HT-29 (cell line): ENCODE measurements at places on chromosomes 2 and 18.

DNA sequence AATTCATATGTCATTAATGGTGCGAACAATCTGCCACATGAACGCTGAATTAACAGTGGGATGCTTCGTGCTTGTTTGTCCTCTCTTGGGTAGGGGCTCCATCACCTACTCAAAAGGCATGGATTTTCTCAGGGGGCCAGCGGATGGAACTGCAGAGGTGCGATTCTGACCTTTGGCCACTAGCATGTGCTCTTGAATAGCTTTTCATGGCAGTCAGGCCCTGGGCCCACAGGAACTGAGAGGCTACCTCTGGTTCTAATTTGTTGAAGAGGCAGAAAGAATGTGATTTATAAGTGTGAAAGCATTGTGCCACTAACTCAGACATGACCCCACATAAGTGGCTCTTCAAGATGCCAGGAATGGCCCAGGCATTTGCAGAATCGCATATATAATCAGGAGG is 283.2 kb downstream of the INSIG2 start:
- peak; percentile 48 for DNase-seq

- no peak for DNase-seq
Observed at GRCh38 chr2:102871707-102872106, 109.9 kb downstream of the TMEM182 start.

GRCh38 chr2:16332681-16333557 is 332.7 kb downstream of the CYRIA start:
- no peak for DNase-seq

DNA sequence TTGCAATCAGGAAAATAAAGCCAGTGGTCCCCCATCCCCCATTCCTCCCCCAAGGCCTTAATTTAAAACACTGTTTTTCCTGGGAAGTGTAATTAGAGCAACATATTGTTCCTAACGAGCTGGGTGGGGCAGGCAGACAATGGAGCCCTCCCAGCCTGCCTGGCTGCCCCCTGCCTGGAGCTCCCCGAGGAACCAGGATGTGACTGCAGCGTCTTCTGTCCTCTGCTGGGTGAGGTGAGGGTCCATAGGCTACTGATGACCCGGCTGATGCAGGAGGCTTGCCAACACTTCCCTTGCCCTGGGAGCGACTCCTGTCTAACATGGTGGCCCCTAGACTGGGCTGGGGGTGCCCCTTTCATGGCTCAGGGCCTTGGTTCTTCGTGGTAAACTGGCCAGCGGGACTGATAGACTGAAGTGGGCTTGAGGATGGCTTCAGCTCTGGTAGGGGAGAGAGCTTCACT is 152.4 kb downstream of the DYSF start:
- DNase-seq: no peak

DNA sequence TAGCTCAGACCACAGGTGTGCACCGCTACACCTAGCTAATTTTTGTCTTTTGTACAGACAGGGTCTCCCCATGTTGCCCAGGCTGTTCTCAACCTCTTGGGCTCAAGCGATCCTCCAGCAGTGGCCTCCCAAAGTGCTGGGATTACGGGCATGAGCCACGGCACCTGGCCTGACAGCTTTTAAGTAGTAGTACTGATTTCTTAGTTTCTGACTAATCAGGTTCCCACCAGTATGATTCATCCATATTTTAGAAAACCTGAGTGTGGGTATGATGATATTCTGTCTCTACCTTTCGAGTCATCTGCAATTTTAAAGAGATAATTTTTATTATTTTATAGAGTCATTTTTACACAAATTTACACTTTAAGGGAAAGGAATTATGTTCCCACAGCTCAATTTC is 46.4 kb upstream of the GULP1 start:
- no peak for DNase-seq

DNA sequence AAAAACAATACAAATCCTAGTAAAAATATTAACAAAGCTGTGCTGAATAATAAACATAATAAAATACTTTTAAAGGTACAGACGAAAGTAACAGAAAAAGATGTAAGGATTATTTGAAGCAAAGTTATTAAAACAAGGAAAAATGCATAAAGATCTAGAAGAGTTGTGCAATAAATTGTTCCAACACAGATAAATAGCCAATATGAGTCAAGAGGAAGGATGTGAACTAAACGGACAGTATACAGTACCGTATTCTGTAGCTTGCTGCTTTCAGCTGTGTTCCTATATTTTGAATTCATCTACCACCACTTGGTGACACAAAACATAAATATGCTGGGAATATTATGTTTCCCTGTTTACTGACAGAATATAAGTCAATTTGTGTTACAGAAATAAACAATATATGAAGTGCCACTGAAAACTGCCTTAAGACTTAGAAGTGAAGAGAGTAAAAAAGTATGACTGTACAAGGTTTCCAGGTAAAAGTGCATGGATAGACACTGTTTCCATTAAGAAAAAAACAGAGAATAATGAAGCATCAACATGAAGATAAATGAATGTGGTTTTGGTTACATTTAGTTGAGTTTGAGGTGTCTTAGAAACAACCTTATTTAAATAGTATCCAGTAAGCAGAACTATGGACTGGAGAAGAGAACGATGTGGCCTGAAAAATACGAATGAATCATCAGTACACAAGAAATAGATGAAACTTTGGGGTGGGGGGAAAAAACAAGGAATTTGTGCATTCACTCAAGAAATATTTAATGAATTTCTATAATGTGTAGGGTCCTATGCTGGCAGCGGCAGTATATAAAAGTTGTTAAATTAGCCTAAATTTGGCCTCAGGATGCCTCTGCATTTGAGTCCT is 13.1 kb downstream of the PPP3R1 start:
- no peak for DNase-seq

DNA sequence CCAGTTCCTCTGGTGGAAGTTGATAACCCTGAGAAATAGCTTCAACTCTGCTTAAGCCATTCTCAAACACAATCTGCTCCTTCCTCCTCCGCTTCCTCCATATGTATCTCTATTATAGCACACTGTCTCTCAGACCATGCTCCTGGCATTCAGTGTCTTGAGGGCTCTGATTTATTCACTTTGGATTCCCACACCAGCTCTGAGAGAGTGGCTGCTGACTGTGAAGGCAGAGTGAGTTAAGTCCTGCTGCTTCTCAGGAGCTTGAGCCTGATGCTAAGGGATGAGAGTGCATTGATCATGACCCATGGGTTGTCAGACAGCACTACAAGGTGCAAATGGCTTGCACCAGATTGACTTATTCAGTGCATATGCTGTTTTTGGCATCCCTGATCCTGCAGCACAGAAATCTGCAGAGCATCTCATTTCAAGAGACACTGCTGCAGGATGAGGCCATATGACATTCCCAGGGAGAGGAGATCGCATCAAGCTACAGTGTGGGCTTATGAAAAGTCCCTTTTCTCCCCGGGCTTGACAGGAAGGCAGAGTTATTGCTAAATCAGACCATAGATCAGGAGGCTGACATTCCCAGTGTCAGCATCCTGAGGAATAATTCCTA is 500.5 kb upstream of the RAB6C start:
- DNase-seq: no peak

DNA sequence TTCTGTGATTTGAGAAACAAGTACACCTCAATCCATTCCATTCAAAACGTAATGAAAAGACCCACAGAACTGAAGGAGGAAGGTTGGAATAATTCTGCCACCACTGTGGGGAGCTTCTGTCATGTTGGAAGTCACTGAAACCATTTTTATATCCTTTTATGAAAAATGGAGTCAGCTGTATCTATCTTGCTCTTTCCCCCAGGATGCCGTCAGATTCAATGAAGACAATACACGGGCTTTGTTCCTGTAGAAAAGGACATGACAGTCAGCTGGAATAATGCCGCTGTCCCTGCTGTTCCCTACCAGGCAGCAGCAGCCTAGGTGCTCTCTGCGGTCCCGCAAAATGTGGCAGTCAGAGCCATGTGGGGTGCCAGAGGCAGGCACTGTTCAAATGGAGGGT is 52.5 kb upstream of the APCDD1 start:
- no peak for DNase-seq

GRCh38 chr2:146241023-146241422 is 1603.8 kb upstream of the ACVR2A start:
- DNase-seq: no peak

GRCh38 chr2:230156782-230157699 is 62.7 kb downstream of the SP110 start:
- no peak for DNase-seq

DNA sequence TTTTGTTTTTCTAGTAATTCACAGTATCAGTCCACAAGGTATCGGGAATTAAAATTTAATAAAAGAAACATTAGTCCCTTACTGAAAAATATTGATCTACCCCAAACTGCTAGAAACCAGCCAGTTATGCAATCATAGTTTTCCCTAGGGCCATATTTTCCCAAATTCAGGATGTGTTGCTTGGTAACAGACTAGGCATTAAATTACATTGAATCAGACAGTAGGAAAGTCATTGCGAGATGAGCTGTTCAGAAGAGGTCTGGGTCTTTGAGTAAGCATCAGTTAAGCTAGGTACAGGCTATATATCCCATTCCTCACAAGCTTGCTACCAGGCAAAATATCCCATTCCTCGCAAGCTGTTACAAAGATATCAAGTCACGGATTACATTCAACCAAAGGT is 123.0 kb upstream of the CCDC150 start:
- no peak for DNase-seq

DNA sequence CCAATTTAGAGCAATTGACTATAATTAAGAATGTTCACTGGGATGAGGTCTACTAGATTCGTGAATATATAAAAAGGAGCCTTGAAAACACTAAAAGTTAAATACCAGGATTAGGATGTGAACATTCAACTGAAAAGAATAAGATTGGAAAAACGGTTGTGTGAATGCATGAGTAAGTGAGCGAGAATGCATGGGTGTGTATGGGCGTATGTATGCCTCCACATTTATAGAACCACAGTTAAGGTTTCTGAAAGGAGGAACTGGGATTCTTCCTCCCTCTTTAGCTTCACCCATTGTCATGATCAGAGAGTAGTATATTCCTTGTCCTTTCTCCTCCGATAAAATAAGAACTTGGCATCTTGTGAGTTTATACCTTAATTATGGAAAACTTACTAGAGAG is 151.1 kb upstream of the UBE2E3 start:
- DNase-seq: peak; percentile 42

DNA sequence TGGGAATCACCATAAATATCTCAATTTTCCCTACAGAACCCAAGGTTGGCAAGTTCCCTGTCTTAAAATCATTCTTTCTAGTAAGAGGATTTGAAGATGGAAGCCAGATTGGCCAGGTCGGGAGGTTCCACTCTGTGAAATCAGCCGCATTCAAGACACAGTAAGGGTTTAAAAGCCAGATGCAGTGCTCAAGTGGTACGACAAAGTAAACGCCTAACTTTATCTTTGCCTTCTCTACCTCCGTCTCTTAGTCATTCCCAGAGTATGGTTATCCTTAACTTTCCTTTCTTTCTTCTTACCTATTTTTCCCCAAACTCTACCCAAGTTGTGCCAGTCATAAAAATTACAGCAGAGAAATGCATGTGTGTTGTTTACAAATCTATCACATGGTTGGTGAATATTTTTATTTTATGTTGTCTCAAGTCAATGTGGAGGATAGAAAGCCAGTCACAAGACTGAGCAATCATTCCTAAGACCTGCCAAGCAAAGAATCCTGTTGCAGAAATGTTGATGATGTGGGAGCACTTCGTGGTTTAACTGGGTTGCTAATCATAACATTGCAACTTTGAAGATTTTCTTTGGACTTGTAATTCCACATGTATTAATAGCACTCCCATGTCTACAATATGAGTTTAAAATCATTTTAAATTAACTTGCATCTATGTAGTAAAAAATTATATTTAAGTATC is 62.6 kb downstream of the SLC40A1 start:
- no peak for DNase-seq

GRCh38 chr2:166180951-166181812 is 53.4 kb upstream of the SCN1A start:
- DNase-seq: peak; percentile 74

DNA sequence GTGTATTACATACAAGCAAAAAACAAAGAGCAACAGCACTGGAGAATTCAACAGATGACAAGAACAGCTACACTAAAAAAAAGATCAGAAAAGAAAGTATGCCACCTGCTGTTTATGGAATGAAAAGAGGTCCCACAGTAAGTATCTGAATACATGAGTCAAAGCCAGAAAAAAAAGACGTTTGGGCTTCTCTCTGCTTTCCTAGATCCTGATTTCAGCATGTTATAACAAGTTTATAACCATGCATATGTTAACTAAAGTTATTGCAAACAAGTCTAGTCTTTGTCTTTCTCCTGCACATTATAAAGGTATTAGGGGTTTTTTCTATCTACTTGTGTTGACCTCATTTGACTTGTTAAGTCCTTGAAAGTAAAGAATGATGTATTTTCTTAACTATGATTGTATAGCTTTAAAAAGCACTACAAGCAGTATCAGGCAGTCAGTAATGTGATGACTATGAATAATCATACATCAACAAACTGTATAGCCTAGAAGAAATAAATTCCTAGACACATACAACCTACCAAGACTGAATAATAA is 108.5 kb upstream of the COL5A2 start:
- peak; percentile 58 for DNase-seq

DNA sequence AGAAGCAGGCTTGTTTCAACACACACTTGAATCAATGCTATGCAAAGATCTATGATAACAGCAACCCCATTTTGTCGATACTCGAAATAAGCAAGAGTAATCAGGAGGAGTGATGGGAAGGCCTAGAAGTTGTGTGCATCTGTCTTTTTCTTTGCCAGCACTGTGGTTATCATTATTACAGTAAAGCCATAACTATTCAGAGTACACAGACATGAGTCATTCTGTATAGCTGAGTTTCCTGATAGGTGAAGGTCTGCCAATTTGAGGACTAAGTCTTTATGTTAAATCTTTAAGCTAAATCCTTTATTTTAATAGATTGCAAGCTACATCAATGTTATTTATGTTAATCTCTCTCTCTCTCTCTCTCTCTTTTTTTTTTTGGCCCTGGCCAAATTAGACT is 1344.4 kb upstream of the CELF4 start:
- DNase-seq: no peak

GRCh38 chr2:32061973-32062861 is 1.1 kb upstream of the SPAST start:
- peak; percentile 68 for DNase-seq

DNA sequence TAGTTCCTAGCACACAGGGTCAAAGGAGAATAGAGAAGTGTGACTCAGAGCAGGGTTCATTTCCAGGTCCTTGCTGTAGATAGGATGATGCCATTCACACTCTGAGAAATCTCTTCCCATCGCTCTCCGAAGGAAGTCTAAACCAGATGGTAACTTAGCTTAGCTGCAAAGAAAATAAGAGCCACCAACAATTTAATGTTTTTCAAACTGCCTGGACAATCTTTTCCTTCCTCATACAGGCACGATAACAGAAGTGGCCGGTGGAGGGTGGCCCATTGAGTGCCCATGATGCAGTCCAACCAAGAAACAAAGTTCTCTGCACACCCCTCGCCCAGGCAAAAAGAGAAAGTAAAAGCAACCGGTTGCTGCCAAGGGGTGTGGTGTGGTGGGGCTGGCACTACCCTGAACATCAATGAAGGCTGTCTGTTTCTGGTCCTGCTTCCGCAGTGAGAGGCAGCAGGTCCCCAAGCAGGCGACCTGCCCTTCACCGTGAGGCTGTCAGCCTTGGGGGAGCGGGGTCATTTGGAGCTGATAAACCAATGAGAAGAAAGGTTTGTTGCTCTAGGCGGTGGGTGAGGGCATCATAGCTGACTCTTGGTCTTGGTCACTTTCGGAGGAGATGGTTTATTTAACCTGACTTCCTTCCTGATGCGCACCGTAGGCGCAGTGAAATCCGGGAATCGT is 105.6 kb upstream of the CD302 start:
- peak; percentile 49 for DNase-seq

- no peak for DNase-seq
Observed at GRCh38 chr2:67456428-67456827, 59.3 kb downstream of the ETAA1 start.

GRCh38 chr2:32384529-32384928 is 27.7 kb downstream of the BIRC6 start:
- no peak for DNase-seq

GRCh38 chr2:143514413-143514812 is 385.2 kb downstream of the ARHGAP15 start:
- no peak for DNase-seq
